GM04504 (cell line): ENCODE measurements at places on chromosomes 11 and 22.
A peak's percentile ranks its signal among the peaks of the same experiment; 100 is the strongest.

DNA sequence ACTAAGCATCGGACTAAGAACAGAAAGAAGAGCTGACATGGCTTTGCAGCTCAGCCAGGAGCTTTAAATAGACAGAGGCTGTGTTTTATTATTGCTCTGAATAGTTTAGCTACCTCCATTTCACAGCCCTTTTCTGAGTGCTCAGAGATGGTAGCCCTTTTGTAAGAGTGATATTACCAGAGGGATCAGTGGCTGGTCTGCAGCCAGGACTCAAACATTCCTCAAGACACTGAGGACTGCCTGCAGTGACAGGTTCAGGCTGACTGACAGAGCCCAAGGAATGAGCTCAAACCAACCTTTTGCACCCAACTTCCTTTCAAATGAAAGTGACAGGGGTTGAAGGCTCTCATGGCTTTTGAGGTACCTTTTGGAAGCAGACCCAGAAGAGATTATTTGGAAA lies 189.0 kb downstream of the DDX10 start:
- DNase-seq = no peak

DNA sequence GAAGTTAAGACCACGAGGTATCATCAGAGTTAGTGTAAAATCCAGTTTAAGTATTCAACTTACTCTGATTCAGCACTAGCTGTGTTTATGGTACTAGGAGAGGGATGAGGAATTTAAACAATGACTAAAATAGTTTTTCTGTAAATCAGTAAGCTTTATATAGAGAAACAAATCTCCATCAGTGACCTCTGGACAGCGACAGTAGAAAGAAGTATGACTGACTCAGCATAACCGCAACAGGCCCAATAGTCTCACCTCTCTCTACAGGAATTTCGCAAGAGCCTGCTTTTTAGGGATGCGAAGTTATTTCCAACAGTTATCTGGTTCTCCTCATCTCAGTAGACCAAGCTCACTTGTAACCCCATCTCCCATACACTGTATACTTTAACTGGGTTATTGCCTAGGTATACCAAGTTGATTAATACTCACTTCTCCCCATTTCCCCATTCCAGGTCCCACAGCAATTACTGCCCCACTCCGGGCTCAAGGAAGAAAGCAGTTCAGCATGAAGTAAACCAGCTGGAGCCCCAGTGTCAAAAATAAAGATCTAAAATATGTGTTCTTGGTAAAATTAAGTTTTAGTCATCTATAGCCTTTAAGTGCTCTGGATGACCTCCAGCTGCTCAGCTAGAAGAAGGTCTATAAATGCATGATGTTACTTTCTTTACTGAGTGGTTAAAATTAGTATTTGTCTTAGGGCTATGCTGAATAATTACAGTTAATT lies 770.6 kb upstream of the CCDC90B start:
- no peak for DNase-seq

GRCh38 chr11:13297917-13298356 lies 20.3 kb downstream of the BMAL1 start:
- DNase-seq = no peak

DNA sequence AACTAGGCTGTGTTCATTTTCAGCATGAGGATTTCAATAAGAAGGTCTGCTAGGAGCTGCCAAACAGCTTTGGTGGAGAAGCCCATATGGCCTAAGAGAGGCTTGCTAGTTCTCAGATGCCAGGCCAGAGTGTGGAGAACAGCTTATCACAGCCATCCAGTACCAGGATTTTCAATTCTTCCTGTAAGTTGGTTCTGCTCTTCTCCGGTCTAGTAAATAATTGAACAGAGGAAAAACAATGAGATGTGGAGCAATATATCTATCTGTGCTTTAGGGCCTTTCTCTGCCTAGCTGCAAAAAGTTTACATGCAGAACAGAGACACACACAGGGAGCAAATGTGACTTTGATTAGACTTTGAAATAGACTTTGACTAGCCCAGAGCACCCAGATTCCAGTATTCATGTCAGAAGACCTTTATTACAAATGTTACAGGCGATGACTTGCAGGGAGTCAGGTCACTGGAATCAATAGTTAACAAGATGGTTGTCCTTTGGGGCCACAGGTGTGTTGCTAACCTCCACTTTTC lies 19.8 kb upstream of the PPP2R1B start:
- DNase-seq = no peak

- no peak for DNase-seq
These were observed 4.6 kb upstream of the P2RY2 start for GRCh38 chr11:73213196-73214143.

- DNase-seq = peak; percentile 5
These were observed at the start of gene GRIA4 for GRCh38 chr11:105609832-105610781. Gene GRIA4, plus strand, starts transcription at chr11:105610073. Its CDS starts 925 bp downstream, at chr11:105610998.

- no peak for DNase-seq
These were observed 2.8 kb upstream of the BARX2 start for GRCh38 chr11:129372609-129373488.

DNA sequence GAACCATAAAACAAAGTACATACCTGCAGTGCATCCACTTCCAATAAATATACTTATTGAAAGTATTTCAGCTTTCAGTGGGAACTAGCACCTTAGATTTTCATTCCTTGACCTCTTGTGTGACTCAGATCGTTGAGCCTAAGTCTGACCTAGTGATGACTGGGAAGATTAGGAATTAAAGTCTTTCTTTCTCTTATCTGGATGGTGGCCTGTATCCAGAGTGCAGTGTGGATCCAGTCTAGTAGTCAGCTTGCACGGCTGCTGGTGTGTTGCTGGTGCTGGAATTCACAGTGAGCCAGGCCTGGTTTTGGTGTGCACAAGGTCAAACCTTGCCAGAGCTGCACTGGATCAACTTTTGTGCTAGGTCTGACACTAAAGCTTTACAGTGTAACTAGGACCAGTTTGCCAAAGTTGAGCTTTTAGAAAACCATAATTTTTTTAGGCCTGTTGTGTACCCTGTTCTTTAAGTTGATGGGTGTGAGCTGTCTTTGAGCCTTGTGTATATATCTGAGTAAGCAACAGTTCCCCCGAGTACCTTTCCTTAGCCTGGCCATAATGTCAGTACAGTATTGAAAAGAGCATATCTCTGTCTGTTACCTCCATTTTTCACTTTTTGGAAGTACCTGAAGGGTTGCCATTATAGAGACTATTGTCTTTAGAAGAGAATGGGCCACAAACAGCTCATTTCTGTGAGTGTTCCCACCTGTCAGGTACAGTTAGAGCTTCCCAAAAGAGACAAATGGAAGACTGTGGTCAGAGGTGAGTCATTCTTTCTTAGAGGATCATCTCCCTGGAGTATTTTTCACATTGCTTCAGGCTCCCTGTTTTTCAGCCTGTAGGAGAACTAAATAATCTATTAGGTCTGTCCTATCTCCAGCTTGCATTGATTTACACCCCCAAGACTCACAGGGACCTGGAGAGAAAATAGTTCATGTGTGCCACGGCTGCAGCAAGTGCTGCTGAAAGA lies 89.8 kb downstream of the ALX4 start:
- DNase-seq = no peak

DNA sequence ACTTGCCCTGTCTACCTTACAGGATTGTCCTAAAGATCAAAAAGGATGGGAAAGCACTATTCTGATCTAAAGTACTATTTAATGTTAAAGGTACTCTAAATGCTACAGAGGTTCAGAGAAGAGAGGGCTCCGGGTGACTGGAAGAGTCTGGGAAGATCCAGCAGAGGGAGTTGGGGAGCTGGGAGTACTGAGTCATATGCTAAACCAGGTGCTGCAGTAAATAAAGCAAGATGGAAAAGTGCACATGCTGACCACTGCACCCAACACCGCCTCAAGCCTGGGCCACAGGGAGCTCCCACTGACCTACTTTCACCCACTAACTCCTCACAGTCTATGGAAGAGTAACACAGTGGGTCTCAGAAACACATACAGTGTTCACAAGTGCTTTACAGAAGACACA lies 49.3 kb downstream of the WT1 start:
- no peak for DNase-seq

DNA sequence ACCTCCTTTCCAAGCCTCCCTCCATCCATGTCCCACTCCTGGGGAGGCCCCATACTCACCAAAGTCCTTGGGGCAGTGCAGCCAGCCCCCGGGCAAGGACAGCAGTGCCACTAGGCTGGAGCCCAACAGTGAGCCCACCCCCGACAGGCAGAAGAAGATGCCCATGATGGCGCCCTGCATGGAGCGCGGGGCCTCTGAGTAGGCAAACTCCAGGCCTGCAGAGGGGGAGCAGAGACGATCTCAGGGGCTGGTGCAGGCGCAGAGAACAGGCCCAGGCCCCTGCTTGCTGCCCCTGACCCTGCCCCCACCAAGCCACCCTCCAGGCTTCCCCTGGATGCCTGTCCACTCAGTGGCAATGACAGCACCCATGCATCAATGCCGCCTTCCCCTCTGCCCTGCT lies 13.6 kb downstream of the TMEM132A start:
- no peak for DNase-seq

DNA sequence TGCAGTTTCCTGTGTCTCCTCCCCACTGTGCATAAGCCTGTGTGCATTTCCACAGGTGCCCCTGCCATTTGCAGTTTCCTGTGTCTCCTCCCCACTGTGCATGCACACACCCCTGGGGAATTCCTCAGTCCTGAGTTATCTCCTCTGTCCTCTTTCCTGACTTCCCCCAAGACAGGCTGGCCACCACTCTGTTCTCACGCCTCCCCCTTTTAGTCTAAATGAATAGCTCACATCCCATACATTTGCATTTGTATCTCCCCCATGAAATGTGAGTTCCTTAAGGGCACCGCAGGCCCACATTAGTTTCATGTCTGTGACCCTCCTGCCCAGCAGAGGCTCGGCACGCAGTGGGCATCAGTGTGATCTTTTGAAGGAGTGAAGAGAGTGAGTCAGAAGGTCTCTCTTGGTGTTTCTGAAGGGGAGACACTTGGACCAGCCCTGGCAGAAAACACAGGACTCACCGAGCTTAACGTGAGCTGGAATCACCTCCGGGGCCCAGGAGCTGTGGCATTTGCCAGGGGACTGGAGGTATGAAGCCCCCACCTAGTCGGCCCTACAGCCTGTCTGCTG lies 6.2 kb downstream of the LRRC74B start:
- DNase-seq = no peak

DNA sequence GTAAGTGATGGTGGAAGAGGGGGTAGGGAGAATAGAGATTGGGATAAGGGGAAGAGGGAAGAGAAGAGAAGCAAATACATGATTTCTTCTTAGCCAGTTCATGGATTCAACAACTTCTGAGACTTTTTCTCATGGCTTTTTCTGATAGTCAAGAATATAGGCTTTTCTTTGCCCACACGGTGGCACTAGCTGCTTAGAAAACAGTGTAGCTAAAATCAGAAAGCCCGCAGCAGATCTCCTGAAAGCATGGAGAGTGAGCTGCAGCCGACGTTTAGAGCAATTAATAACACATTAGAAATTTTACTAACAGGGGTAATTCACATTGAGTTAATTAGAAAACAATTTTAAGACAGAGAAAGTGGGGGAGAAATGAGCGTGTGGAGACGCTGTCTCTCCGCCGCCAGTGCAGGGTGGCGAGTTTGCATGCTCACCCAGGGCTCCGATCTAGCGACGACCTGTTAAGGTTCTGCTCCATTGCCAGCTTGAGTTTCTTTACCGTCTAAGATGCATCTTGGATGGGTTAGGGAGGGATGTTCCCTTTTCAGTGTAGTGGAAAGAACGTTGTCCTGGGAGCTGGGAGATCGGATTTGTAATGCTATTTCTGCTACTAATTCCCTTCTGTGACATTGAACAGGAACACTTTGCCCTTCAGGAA lies 3.3 kb upstream of the RAG1 start:
- DNase-seq = peak; percentile 26
